ENCODE measurements at places on chromosomes 2 and 18. TPM values are rescaled to one million over a fixed set of nuclear protein-coding genes. Genes with fewer than 3 reads are reported as not detected.

Gene KCNG2
- 0.27 TPM for total RNA-seq

Gene THAP4
- 64.9 TPM for total RNA-seq

Gene CFC1
- total RNA-seq = not detected

Gene LMAN1
- 31.3 TPM for total RNA-seq

Gene WNT6
- total RNA-seq = 0.12 TPM

Gene IL36RN
- total RNA-seq = not detected

Gene COX5B
- total RNA-seq = 891 TPM

Gene KCNS3
- 5.8 TPM for total RNA-seq

Gene FHOD3
- total RNA-seq = 32.9 TPM

Gene SERPINB12
- not detected for total RNA-seq

Gene MAP3K19
- not detected for total RNA-seq

- no peak for DNase-seq
Observed at GRCh38 chr2:232239951-232240681, 138.4 kb upstream of the ALPP start.

DNA sequence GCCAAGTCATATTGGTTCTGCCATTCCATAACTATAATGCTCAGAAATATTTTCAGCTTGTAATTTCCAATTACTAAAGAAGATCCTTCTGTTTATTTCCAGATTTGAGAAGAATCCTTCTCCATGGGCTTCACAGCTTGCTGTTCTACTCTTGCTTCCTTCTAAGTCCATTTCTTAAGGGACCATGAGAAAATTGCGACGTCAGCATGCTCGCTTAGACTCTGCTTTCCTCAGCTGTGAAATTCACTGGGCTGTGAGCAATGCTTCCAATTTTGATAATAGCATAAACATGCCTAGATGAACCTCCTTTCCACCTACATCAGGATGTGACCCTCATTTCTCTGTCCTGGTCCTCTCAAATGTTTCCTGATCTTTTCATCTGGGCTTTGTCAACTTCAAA is 145.3 kb upstream of the CDH20 start:
- no peak for DNase-seq

DNA sequence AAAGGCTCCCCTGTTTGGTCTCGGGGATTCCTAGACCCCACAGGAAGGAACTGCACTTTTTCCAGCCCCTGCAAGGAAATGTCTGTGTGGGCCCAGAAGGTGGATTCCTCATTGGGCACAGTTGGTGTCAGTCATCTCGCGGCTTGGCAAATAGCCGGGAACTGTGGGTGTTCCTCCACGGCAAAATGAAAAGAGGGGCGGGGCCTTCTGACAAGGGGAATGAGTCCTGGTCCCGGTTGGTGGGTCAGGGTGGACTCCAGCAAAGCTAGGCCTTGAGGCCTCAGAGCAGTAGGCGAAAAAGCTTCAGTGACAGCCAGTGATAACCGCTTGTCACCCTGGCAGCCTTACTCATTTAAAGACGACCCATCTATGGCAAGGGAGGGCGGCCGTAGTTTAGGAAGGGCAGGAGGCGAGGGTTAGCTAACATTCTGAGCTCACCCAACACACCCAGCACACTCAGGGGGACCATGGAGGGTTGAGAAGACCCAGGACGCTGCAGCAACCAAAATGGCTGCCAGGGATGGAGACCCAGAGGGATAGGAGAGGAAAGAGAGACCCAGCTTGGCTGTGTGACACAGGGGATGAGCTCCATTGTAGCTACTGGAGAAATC is 16.5 kb downstream of the SLC4A3 start:
- DNase-seq = no peak

- DNase-seq = no peak
Observed at GRCh38 chr2:111039628-111040383, 80.9 kb upstream of the BCL2L11 start.

DNA sequence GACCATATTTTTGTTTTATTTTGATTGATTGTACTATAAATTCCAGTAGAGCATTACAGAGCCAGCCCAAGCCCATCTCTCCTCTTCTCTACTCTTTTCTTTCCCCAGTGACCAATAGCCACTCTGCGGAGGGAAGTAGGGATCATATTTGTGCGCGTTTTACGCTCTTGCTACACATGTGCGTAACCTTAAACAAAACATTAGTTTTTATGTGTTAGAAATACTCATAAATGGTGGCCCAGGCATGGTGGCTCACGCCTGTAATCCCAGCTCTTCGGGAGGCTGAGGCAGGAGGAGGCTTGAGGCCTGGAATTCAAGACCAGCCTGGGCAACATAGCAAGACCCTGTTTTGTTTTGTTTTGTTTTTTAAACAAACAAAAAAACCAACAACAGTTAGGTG is 31.3 kb downstream of the HPCAL1 start:
- no peak for DNase-seq

GRCh38 chr2:197453914-197454398 is 604 bp downstream of the COQ10B start:
- DNase-seq = no peak

- peak; percentile 19 for DNase-seq
Observed at GRCh38 chr2:212538305-212539071, at the start of gene ERBB4. TSS of gene ERBB4 (minus strand) at chr2:212538802. CDS start at chr2:212538530, 272 bp downstream.

GRCh38 chr2:86039178-86039962 is 66.3 kb downstream of the POLR1A start:
- no peak for DNase-seq

DNA sequence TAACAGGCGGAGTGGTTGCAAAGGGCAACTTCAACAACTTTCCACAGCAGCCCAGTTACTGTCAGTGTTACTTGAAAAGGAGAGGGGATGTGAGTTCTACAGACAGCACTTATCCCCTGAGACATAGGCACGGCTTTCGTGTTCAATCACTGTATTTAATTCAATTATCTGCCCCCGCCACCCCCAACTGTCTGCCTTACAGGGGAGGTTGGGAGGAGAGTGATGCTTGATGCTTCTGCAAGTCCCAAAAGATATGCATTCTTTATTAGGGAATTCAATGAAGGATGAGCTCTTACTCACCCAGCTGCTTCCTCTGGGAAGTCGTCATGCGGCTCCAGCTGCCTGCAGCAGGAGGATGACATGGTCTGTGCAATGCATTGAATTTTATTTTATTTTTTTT is 639.9 kb downstream of the DCC start:
- no peak for DNase-seq

DNA sequence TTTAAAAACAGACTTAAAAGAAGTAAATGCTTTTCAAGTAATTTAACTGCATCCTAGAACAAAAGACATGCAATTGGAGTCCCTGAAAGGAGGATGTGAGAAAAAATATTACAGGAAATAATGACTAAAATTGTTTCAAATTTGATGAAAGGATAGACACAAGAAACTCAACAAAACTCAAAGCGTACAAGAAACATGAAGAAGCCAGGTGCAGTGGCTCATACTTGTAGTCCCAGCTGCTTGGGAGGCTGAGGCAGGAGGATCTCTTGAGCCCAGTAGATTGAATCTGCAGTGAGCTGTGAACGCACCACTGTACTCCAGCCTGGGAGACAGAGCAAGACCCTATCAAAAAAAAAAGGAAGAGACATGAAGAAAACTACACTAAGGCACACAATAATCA is 118.1 kb upstream of the SLC39A10 start:
- DNase-seq = no peak

- no peak for DNase-seq
Observed at GRCh38 chr2:79950526-79950925, 354.0 kb downstream of the LRRTM1 start.

- no peak for DNase-seq
Observed at GRCh38 chr2:205409411-205409810, 272.9 kb upstream of the NRP2 start.

DNA sequence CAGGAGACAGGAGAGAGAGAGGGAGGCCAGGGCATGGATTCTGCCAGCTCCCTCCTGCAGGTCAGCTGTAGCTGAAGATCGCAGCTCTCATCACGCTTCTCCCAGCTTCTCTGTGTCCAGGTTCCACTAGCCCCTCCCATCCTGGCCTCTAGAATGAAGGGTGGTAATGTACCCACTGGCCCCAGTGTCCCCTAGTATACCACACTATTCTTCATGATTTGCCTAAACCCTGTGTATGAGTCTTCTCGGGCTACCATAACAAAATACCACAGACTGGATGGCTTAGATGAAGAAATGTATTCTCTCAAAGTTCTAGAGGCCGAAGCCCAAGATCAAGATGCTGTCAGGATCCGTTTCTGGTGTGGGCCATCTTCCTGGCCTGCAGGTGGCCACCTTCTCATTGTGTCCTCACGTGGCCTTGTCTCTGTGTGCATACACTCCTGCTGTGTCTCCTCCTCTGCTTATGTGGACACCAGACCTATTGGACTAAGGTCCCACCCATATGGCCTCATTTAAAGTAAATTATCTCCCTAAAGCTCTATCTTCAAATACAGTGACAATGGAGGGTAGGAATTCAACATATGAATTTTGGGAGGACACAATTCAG is 77.3 kb downstream of the TNFRSF11A start:
- DNase-seq = no peak

DNA sequence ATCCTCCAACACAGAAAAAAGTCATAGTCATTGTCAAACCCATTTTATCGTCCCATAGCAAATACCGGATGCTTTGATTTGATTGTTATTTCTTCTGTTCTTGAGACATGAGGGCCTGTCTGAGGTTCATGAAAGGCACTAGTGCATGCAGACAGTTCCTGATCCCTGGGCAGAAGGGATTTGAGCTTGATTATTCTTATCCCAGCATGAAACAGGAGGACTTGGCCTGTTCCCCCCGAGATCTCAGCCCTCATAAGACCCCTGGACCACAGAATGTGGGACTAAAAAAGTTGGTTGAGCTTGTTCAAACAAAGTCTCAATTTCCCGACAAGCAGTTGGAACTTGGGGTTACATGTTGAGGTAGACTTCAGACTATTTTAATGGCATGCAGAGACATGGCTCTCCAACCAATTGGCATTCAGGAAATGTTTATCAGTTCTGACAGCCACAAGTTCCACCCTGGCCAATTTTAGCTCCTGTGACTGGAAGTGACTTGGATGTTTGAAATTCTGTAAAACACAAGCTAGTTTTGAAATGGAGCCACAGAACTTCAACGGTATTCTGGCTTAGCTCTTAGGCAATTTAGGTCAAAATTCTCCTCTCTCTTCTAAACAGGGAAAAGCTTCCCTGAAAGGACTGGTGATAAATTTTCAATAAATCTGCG is 366.9 kb upstream of the SLC14A2 start:
- no peak for DNase-seq

DNA sequence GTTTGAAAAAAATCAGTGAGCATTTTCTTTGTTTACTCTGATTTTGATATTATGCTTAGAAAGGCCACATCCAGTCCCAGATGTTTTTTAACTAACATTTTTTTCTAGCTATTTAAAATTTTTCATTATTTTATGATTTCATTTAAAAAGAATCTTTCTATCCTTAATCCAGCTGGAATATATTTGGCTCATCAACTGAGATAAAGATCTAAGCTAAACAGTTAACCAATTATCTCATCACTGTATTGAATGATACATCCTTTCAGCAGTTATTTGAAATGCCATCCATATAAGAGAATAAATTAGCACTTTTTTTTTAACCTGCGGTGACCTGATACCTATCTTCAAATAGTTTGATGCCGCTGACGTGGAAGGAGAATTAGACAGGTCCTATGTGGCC is 245.5 kb upstream of the COPS8 start:
- DNase-seq = no peak

DNA sequence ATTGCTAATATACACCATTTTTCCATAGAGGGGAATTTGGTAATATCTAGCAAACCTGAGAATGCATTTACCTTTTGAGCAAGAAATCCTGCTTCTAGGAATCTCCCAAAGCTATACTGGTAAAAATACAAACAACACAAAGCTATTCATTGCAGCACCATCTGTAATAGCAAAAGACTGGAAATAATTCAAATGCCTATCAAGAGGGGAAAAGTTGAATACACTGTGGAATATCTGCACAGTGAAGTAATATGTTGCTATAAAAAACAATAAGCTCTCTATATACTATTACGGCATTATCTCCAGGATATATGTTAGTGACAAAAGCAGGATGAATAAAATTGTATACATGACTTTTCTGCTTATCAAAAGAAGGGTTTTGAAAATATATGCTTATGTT is 112.3 kb upstream of the CHAC2 start:
- no peak for DNase-seq

DNA sequence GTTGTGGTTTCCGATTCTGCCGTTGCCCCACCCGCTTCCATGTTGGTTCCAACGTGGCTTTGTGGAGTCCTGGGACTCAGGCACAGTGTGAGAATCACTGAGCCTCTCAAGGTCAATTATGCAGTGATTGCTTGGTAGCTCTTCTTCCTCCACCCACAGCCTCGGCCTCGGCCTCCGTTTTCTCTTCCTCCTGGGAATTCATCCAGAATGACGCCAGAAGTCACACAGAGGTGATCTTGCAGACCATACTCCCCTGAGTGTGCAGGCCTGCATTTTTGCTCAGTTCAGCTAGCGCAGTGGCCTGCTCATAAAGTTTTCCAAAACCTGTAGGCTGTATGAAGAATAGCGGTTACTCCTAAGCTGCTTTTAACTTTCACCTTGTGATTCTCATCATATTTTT is 273.3 kb downstream of the GBX2 start:
- DNase-seq = no peak

GRCh38 chr2:173652311-173652710 is 297.6 kb downstream of the CDCA7 start:
- DNase-seq = no peak

DNA sequence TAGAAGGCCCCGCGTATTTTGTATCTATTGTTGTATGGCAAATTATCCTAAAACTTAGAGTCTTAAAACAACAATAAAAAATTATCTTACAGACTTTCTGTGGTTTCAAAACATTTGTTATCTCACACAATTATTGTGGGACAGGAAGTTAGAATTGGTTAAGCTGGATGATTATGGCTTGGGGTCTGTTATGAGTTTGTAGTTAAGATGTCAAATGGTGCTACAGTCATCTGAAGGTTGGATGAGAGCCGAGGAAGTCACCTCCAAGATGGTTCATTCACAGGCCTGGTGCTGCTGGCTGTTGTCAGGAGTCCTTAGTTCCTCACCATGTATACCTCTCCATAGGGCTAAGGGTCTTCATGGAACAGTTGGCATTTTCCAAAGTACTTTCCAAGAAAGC is 175.6 kb upstream of the FANCL start:
- no peak for DNase-seq

DNA sequence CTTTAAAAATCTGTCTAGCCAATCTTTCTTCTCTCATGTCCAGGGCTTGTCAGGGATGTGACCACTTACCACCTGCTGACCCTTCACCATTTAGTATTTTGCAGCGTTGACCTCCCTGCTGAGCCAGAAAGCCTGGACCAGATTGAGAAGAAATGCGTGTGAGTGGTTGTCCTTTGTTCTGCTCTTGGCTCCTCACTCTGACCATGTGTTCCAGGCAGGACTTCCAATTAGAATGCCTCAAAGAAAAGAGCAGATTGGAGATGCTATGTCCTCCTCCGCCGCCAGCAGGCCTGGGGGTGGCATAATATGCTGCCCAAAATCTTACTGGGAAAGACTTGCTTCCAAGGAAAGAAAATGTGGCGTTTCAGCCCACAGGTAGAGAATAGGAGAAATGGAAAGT is 894.1 kb downstream of the SLC4A3 start:
- DNase-seq = no peak

GRCh38 chr2:210536973-210537650 is 19.3 kb upstream of the CPS1 start:
- DNase-seq = no peak

GRCh38 chr2:109521233-109522062 is 92.3 kb downstream of the SEPTIN10 start:
- DNase-seq = no peak

GRCh38 chr2:59034106-59034505 is 793.0 kb upstream of the FANCL start:
- no peak for DNase-seq

GRCh38 chr2:82139979-82140611 is 1835.5 kb upstream of the LRRTM1 start:
- no peak for DNase-seq

GRCh38 chr2:17363846-17364245 is 154.4 kb downstream of the RAD51AP2 start:
- no peak for DNase-seq

Data from psoas muscle (tissue), 8 donors.